ENCODE measurements at places on chromosomes 11 and 22.

GRCh38 chr22:44045145-44045544, 21.0 kb downstream of the PARVB start:
- no peak for DNase-seq

DNA sequence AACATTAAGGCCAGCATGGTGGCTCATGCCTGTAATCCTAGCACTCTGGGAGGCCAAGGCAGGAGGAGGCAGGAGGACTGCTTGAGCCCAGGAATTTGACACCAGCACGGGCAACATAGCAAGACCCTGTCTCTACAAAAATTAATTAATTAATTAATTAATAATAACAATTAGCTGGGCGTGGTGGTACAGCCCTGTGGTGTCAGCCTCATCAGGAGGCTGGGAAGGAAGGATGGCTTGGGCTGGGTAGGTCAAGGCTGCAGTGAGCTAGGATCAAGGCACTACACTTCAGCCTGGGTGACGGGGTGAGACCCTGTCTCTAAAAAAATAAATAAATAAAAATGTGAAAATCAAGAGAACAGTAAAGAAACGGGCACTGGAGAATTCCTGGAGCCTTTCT, 1.4 kb downstream of the ARFGAP3 start:
- DNase-seq = no peak

GRCh38 chr22:36453855-36454378, 27.5 kb downstream of the TXN2 start:
- DNase-seq = no peak

DNA sequence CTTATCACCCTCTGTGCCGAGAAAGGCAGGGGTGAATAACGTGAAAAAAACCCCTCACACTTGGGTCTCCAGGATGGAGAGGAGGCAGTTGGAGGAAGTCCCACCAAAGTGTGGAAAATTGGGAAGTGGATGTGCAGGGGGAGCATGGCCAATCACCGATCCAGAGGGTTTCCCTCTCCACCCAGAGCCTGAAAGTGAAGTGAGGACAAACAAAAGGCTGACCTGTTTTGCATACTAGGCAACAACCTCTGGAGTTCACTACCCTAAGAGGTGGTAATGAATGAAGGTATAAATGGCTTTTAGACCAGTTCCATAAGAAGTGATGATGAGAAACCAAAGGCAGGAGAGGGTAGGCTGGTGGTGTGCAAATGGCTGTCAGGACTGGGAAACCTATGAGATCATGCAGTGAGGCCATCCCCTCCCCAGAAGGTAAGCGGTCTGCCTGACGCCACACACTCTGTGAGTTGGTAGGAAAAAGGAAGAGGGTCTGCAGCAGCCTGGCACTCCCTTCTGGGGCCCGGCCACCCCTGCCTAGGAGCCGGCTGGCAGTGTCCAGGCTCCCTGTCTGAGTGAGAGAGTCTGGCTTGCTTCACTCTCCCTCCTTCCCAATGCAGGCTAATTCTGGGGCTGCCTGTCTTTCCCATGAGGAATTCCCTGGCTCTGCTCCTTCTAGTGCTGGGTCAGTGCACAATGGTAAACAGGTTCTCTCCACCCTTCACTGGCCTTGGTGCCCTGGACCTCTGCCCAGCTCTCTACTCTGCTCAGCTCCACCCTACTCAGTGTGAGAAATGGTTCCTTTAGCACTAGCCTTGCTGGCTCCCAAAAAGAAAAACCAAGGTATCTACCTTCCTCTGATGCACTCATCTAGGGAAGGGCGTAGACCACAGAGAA, 15.6 kb downstream of the TBC1D10A start:
- DNase-seq = no peak

DNA sequence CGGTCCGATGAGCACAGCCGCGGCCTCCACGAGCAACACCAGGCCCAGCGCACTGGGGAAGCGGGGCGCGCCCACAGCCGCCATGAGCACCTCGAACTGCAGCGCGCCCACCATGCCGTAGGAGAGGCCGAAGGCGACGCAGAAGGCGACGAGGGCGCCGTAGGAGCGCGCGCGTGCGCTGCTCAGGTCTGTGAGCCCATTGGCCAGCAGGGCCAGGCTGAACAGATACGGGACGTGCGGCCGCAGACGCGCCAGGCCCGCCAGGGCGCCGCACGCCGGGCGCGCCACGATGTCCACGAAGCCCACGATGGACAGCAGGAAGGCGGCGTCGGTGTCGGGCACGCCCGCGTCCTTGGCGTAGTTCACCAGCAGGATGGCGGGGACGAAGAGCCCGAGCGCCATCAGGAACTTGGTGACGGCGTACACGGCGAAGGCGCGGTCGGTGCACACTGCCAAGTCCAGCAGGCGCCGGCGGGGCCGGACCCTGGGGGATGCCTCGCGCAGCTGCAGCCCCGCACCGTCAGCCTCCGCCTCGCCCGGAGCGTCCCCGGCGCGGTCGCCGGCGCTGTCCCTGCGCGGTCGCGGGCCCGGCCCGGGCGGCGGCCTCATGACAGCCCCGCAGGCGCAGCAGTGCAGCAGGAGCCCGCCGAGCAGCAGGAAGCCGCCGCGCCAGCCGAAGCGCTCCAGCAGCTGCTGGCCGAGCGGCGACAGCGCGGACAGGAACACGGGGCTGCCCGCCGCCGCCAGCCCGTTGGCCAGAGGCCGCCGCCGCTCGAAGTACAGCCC, 2.9 kb downstream of the SLC16A8 start:
- no peak for DNase-seq

DNA sequence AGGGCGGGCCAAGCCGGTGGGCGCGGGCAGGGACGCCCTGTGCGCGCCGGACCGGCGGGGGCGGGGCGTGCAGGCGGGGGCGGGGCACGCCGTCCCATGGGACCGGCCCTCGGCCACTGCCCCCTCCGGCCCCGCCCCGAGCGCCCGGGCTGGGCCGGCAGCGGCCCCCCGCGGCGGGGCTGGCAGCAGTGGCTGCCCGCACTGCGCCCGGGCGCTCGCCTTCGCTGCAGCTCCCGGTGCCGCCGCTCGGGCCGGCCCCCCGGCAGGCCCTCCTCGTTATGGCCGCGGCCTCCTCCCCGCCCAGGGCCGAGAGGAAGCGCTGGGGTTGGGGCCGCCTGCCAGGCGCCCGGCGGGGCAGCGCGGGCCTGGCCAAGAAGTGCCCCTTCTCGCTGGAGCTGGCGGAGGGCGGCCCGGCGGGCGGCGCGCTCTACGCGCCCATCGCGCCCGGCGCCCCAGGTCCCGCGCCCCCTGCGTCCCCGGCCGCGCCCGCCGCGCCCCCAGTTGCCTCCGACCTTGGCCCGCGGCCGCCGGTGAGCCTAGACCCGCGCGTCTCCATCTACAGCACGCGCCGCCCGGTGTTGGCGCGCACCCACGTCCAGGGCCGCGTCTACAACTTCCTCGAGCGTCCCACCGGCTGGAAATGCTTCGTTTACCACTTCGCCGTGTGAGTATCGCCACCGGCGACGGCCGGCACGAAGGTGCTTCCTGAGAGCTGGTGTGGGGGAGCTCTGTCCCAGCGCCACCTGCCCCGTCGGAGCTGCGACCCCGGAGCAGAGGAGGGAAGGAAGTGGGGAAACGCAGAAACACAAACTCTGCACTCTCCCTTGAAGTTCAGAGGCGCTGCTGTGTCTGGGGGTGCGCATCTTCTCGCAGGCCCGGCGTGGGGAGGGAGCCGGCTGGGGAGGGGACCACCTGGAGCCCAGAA, at the start of gene KCNQ1:
TSS of gene KCNQ1 (plus strand) at position 188 of the 925 bp plus-strand sequence. CDS start at position 279, 91 bp downstream.
- peak; percentile 80 for DNase-seq

DNA sequence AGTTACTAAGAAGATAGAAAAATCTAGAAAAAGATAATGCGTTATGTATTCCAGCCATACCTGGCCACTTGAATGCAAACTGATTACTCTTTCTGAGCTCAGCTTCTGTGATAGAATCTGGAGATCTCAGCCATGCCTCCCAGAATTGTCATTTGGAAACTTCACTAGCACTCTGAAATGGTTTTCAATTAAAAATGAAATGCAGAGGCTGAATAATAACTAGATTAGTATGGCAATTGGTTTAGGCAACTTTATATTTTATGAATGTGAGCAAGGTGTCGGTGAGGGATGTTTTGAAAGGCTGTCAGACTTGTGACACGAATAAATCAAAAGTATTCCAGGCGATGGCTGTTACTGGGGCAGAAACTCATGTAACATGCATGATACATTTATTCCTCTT, 128.8 kb upstream of the SORL1-AS1 start:
- DNase-seq = no peak

DNA sequence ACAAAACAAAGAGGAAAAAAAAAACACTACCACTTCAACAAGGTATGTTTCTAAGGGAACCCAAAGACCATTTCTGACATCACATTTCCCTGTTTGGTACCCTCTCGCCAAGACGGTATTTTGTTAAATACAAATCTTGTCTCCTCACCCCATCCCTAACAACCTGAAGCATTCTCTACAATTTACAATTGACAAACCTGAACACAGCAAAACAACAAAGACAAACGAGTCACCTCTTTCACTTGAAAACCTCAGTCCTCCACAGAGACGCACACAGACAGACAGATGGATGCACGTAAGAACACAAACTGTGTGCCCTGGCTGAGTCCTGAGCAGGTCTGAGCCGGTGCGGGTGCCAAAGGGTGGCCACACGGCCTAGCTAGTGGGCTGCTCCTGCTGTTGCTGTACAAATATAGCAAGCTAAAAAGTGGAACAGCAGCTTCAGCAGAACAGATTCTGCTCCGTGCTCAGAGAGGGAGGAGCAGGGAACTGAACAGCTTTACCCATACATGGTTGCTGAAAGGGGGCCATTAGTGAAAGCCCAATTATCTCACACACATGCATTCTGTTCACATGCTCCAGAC, 28.5 kb downstream of the CELF1 start:
- no peak for DNase-seq

DNA sequence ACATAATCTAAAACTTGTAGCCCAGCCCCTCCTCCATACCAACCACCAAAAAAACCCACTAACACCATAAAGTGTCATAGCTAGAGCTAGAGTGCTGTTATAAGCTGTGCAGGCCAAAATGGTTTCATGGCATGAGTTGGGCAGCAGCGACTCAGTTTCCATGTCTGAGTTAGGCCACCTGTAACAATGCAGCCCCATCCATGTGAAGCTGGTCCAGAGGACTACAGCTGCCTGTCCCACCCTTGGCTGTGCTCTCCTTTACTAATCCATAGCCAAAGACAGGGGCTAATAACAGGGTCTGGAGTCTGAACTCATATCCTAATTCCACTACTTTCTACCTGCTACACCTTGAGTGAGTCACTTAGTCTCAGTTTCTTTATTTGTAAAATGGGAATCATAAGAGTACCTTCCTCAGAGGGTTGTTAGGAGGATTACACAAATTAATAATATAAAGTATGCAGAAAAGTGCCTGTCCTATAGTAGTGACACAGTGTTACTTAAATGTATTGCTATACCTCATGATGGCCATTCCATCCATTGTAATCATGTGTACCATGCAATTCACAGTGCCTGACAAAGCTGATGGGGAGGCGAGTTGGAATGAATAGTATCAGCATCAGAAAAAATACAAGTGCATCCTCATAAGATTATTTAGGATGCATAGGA, 20.6 kb downstream of the KCNQ1OT1 start:
- DNase-seq = no peak

GRCh38 chr11:134670961-134671370, 258.9 kb upstream of the B3GAT1 start:
- DNase-seq = no peak

- DNase-seq = peak; percentile 44
Measured at GRCh38 chr11:66386171-66387069, 14.9 kb upstream of the SLC29A2 start.

- DNase-seq = no peak
Measured at GRCh38 chr11:37597776-37598175, 999.7 kb upstream of the RAG2 start.

DNA sequence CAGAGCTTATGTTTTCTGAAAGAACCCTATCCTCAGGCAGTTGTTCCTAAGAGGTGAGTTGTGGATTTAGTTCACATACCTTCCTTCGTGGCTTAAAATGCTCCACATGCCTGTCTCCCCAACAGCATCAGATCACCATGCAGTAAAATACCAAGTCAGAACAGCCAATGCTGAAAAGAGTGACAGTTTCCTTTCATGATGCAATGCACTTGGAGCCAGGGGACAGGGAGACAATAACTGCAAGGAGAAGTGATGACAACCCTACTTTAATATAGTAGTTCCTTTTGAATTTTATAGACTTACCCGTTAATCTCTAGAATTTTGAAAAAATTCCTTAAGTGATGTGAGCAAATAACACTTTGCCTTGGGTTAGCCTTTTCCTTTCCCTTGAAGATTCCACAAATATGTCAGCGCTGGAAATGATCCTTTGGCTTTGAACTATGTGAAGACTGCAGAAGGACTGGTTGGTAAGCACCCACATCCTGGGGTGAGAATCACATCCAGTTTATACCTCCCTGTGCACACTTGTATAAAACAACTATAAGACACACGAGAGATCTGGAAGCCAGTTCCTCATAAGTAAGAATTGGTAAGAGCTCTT, 71.2 kb downstream of the PIWIL4 start:
- DNase-seq = no peak

- no peak for DNase-seq
Measured at GRCh38 chr22:25137577-25138525, 61.8 kb upstream of the CRYBB3 start.

- DNase-seq = no peak
Measured at GRCh38 chr11:62130283-62131169, 6.7 kb downstream of the INCENP start.

GRCh38 chr11:79116600-79116999, 324.2 kb downstream of the TENM4 start:
- DNase-seq = no peak

DNA sequence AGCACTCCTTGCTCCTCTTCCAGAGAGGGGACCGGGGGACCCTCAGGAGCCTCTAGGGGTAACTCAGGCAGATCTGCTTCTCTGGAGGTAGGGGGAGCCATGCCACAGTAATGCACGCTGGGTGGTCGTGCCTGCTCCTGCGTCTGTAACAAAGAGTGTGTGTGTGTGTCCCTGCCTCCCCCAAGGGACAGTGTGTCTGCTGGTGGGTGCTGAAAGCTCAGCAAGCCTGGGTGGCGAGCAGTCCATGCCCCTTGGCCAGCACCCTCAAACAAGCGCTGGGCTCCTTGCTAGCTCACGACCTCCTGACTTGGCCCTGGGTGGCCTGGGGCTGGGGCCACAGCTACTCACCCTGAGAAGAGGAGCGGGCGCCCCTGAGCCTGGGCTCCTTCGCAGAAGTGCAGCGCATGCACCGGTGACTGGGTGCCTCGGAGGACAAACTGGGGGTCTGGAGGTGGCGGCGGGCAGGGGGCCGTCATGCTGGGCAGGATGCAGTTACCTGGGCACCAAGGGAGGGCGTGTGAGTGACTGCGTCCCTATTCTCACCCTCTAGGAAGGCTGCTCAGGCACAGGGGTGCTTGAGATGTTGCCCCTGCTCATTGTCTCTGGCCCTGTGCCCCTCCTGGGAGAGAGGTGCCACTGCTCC, 33.7 kb downstream of the GNB1L start:
- no peak for DNase-seq
